Hypothalamus (tissue), 51 donors: ENCODE measurements at places on chromosomes 11 and 22.

- no peak for DNase-seq
Observed at GRCh38 chr11:94871491-94872185, 101.7 kb downstream of the CWC15 start.

DNA sequence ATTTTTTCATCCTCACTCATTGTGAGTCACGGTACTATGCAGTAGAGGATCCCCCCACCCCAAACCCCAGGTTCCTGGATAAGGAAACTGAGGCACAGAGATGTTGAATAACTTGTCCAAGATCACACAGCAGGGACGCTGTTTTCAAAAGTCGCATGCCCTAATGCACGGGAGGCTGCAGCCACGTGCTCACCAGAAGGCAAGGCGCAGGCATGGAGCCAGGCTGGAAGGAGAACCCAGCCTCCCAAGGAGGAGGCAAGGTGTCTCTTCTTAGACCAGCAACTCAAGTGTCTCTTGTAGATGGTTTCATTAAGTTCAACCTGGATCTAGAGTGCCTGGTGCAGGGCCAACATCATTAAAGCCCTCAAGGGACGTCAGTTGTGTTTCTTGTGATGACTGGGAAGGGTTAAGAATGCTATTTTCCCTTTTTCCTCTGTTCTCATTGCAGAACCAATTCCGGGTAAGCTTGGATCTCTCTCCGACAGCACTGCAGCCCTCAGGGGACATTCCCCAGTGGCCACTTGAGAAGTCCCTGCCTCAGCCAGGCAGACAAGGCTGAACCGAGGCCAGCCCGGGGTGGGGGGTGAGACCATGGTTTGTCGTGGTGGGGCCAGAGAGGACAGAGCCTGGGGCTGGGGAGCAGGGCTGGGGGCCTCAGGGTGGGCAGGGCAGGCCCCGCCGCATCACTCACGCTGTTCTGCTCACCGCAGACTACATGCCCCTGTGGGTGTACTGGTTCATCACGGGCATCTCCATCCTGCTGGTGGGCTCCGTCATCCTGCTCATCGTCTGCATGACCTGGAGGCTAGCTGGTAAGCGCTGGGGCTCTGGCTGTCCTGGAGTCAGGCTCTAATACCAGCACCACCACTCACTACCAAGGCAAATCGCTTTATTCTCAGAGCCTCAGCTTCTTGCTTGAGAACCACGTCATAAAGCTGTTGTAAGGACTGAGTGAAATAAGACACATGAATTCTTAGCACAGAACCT, 15.7 kb downstream of the TMEM121B start:
- DNase-seq, result no peak

GRCh38 chr11:116065986-116066385, 561.8 kb upstream of the CADM1 start:
- DNase-seq, result no peak

DNA sequence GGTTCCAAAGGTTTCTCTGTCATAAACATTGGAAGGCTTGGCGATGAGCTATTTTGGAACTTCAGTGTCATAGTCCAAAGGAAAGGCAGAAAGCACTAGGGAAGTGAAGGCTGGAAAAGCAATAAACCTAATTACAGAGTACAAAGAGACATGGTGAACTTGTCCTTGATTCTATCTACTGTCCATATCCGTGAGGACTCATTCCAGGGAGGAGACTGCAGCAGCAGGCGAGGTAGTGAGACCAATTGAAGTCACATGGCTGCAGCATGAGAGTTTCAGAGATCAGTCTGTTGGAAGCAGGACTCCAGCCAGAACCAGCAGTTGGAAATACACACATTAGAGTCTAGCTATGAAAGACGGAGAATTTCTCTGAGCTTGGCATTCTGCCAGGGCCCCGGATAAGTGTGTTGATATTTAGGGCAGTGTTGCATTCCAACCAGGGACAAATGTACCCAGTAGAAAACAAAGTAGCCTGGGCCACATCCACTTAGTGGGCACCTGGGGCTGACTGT, 54.1 kb upstream of the ARHGAP42 start:
- no peak for DNase-seq

- DNase-seq, result no peak
Observed at GRCh38 chr11:1771700-1772099, 8.0 kb upstream of the CTSD start.

DNA sequence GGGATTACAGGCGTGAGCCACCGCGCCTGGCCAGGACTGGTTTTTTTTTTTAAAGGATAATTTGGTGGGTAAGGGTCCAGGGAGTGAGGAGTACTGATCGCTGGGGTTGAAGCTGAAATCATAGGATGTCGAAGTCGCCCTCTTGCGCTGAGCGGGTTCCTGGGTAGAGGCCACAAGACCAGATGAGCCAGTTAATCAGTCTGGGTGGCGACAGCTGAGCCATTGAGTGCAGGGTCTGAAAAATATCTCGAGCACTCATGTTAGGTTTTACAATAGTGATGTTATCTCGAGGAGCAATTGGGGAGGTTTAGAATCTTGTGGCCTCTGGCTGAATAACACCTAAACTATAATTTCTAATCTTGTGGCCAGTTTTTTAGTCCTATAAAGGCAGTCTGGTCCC, 7.8 kb downstream of the APOL5 start:
- no peak for DNase-seq

DNA sequence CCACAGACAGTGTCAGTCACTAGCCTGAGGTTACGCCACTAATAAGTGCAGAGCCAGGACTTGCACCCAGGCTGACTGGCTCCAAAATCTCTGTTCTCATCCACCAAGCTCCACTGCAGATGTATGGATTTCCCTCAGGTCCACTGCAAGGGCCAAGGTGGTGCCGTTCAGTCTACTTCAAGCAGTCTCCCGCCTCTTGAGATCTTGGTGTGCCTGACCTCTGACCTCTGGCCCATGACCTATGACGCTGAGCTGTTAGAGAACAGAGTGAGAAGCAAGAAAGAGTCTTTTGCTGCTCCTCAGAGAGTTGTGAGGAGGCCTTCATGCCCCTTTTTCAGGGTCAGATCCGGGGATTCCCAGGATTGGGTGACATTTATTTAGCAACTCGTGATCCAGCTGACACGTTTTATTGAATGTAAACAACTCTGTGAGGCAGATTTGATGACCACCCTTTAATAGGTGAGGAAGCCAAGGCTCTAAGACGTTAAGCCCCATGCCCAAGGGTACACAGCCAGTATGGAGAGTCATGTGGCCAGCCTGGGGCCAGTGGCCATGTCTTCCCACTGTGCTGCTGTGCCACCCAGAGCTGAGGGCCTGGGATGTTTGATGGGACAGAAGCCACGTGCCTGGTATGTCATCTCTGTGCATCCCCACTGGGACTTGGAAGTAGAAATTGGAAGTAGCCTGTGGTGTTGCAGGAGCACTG, 25.2 kb downstream of the DCPS start:
- DNase-seq, result no peak

DNA sequence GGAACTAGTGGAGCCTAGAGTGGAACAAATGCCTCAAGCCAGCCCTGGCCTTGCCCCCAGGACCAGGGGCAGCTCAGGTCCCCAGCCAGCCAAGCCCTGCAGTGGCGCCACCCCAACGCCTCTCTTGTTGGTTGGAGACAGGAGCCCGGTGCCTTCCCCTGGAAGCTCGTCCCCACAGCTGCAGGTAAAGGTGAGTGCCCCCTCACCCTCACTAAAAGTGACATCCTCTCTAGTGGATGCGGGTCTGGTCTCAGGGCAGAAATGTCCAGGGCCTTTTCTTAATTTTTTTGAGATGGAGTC, 21.5 kb downstream of the MICALL1 start:
- DNase-seq, result no peak

GRCh38 chr11:78691215-78691614, 116.6 kb upstream of the NARS2 start:
- no peak for DNase-seq

DNA sequence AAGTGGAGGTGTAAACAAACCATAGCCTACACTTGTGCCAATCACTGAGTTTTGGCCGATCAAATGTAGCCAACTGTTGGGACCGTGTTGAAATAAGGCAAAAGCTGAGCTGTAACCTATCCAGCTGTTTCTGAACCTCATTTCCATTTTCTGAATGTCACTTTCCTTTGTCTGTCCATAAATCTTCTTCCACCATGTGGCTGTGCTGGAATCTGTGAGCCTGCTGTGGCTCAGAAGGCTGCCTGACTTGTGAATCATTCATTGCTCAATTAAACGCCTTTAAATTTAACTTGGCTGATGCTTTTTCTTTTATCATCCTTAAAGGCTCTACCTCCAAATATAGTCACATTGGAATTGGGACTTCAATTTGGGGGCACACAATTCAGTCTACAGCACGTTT, 203.1 kb upstream of the MPPED2 start:
- DNase-seq, result no peak

DNA sequence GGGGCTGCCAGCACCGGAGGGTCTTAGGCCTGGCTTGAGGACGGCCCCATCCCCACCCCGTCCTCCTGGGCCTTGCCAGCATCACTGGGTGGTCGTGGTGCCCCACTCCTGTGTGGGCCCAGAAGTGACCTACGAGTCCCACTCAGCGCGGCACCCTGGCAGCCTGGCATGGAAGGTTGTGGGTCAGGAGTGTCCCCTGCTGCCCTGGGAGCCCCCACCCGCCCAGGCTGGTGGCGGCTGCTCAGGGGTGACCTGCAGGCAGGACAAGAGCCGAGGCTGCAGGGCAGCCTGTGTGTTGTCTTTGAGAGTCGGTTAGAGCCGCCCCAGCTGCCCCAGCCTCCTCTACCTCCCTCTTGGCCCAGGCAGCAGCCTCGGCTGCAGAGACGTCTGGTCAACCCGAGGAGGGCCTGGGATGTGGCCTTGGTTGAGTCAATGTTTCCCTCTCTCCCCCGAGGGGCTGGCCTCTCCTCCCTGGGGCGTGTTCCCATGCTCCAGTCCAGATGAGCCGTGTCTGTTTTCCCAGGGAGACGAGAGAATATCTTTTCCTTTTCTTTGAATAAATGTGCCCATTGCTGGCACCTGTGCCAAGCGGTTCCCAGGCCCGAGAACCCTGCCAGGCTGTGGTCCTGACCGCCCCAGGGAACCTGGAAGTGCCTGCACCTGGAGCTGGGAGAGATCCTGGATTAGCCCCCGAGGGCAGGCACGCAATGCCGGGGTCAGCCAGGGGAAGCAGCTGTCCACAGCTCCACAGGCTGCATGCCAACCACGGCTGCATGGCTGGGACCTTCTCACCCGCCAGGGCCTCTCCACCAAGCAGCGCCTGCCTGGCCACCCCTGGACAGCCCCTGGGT, 35.7 kb upstream of the MUC5AC start:
- DNase-seq, result no peak

DNA sequence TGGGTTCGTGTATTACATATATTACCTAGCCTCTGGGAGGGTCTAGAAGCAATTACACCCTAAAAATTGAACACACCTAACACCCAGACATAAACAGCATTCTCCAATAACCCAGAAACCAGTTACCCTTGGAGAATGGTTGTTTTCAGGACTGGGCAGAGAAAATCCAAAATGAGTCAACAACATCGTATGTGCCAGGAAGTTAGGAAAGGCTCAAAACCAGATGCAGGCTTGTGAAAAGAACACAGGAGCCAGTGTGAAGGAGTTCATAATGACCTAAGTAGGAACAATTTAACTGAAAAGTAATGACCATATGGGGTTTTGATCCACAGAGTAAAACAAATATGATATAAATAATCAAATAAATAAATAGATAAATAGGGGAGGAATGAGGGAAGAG, 5.1 kb upstream of the CLPB start:
- DNase-seq, result no peak

- DNase-seq, result no peak
Observed at GRCh38 chr11:64571410-64572091, 19.5 kb upstream of the SLC22A12 start.

- DNase-seq, result no peak
Observed at GRCh38 chr11:47501101-47501500, 51.8 kb downstream of the CELF1 start.
